Thymus (tissue), 14 donors: ENCODE measurements at places on chromosomes 7 and 10.
A peak's percentile ranks its signal among the peaks of the same experiment; 100 is the strongest.

GRCh38 chr10:73379064-73379748 is 20.5 kb upstream of the CFAP70 start:
- no peak for DNase-seq

DNA sequence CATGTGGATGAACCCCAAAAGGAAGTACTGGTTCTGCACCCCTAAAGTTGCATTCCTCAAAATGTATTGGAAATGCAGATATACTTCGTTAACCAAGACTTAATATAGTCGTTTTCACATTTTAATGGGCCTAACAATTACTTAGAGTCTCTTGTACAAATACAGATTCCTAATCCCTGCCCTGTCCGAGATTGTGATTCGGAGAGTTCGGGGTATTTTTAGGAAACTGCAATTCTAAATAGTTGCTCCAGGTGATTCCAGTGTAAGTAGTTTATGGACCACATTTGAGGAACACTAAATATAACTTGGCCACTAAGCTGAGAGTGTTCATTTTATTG is 830 bp downstream of the TRUB1 start:
- no peak for DNase-seq

DNA sequence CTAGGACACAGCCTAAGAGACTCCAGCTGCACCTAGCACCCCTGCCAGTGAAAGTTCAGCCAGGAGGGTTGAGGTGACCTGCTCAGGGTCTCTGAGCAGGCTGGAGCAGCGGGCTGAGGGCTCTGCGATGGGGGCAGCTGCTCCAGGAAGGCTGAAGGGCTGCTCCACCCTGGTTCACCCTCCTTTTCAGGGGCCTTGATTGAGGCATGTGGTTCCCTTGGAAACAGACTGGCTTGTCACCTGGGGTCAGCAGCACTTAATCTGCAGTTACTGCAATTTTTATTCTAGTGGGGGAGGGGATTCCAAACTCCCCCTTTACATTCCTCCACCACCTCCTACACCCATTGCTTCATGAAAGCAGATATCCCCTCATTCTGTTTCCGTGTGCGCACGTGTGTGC is 85.3 kb upstream of the UNC5B start:
- DNase-seq, result no peak

DNA sequence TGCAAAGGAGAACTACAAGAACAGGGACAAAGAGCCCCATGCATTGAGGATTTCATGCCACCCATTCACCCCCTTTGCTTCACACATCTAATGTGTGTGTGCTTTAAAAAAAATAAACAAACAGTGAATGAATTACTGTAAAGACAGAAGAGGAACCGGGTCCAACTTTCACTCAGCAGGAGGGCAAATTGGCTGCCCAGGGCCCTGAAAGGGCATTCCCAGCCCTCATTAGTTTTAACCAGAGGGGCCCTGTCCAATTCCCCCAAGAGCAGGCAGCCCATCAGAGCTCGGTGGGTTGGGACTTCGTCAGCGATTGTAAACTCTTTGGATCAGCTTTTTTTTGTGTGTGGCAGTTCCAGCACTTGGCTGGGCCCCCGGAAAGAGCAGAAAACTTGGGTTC is 73.6 kb upstream of the PDZD8 start:
- no peak for DNase-seq

DNA sequence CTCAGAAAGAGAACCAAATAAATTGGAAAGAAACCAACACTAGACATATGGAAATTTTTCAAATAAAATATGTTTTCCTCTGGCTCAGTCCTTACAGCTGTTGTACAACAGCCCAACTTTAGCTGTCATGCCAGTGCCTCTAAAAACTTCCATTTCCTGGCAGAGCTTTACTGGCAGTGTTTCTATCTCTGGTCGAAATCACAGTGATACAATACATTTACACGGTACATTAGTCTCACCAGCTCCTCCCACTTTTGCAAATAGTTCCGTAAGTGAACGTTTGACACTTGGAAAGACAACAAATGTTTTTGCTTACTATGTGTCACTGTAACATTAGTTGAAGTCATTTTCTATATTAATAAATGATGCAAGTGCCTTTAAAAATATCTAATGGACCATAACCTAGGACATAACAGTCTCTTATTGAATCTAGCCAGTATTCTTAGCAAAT is 29.8 kb downstream of the BCAP29 start:
- DNase-seq, result no peak

- no peak for DNase-seq
Measured at GRCh38 chr7:132941428-132941827, 140.5 kb downstream of the CHCHD3 start.

- no peak for DNase-seq
Measured at GRCh38 chr7:74355091-74355490, 65.9 kb downstream of the CLIP2 start.

DNA sequence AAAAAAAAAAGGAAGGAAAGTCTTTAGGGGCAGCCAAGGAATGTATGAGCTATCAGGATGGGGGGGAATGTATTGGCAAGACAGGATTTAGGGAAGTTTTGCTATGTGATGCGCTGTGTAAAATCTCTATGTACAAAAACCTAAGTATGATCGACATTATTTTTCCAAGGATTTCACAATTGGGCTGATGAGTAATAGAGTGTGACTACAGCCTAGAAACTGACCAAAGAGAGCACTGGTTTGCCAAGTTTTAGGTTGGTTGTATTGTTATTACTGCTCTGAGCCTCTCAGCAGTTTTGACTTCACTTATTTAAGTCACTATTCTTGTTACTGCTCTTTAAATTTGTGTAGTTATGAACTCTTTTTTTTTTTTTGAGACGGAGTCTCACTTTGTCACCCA is 107.3 kb downstream of the NRCAM start:
- DNase-seq, result no peak

- DNase-seq, result no peak
Measured at GRCh38 chr10:86821388-86821999, 65.1 kb downstream of the BMPR1A start.

DNA sequence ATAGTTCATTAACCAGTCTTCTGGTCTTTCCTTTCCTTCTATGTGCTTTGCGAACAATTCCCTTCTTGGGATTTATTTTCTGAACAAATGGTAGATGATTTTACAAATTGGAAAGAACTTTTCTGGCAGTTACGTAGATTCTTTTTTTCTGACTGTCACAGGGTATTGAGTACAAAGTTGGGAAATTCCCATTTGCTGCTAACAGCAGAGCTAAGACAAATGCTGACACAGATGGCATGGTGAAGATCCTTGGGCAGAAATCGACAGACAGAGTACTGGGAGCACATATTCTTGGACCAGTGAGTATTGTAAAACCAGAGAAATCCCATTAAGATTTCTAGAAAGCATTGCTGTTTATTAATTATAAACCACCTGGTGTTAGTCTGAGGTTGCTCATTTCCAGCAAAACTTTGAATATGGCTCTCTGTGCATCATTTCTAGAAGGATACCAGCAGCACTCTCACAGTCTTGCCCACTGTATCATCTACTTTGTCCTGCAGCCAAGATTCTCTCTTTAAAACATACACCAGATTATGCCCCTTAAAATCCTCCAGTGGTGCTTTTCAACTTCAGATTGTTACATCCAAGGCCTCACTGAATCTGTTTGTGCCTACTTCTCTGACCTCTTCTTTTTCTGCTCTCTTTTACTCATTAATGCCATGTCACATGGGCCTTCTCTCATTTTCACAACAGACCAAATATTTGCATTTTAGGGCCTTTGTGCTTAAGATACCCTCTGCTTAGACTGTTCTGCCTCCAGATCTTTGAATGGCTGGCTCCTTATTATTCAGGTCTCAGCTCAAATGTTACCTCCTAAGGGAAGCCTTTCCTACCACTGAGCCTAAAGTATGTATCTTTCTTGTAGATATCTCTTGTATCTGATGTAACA is 27.0 kb downstream of the DLD start:
- DNase-seq, result no peak

- no peak for DNase-seq
Measured at GRCh38 chr7:140074780-140075179, 12.0 kb upstream of the PARP12 start.

DNA sequence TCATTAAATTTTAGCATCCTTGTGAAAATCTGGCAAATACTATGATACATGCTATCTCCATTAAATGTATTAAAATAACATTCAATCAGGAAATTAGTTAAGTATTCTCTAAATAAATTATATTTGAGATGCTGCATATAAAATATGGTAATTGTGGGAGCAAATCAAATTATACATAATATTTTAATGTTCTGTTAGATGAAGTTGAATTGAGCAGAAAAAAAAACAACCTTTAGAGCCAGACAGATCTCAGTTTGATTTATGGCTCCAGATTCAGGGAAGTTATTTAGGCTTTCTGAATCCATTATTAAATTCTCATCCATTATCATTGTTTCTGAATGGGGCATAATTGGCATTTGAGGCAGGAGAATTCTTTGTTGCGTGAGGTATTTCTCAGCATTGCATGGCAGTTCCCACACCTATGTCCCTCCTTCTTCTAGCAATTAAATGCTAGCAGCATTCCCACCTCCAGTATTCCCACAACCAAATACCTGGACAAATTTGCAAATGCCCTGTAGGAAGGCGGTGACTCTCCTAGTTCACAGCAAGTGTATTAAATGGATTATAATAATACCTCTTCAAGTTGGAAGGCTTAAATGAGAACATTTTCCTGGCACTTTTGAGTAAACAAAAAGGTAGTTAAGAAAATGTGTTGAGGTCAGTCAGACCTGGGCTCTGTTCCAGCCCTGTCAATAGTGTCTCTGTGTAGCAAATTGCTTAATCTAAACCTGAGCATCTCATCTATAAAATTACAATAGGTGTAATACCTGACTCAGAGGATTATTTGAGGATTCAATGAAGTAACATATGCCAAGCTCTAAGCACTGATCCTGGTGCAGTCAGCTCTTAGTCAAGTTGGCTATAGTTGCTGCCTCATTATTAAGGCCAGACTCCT is 108.9 kb downstream of the RNLS start:
- DNase-seq, result no peak

DNA sequence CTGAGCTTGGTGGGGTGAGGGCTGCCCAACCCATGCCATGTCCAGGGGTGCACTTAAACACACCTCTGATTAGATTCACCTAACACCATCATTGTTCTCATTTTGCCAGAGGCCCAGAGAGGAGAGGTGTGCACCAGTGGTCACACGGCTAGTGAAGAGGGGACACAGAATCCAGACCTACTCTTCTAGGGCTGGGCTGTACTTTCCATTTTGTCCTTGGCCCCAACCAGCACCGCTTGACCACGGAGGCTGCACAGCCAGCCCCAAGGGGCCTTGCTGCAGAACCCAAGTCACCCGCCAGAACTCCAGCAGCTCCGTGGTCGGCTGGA is 246 bp upstream of the WDFY4 start:
- DNase-seq, result no peak

- DNase-seq, result peak; percentile 63
Measured at GRCh38 chr7:86926732-86927131, 132.7 kb downstream of the ELAPOR2 start.

- DNase-seq, result no peak
Measured at GRCh38 chr7:140506788-140507464, 27.6 kb upstream of the MKRN1 start.

- no peak for DNase-seq
Measured at GRCh38 chr7:99465421-99465768, 572 bp downstream of the ATP5MF start.

- no peak for DNase-seq
Measured at GRCh38 chr7:1942243-1942940, 272.3 kb downstream of the ELFN1 start.

- DNase-seq, result no peak
Measured at GRCh38 chr10:44177610-44178009, 207.3 kb downstream of the CXCL12 start.

GRCh38 chr10:70497120-70497545 is 18.6 kb downstream of the PALD1 start:
- DNase-seq, result no peak

DNA sequence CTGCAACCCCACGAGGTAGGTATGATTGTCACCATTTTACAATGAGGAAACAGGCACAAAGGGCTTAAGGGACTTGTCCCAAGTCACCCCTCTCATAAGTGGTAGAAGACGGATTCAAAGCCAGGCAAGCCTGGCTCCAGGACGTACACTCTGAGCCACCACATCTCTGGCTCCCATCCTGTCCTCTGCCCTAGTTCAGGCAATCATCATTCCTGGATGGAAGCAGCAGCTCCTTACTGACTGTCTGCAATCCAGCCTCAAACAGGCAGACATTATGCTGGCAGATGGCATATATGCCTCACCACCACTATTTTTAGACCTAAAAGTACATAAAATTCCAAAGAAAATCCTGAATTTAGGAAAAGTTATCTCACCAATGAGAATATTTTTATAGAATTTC is 100.7 kb downstream of the USP6NL start:
- no peak for DNase-seq

DNA sequence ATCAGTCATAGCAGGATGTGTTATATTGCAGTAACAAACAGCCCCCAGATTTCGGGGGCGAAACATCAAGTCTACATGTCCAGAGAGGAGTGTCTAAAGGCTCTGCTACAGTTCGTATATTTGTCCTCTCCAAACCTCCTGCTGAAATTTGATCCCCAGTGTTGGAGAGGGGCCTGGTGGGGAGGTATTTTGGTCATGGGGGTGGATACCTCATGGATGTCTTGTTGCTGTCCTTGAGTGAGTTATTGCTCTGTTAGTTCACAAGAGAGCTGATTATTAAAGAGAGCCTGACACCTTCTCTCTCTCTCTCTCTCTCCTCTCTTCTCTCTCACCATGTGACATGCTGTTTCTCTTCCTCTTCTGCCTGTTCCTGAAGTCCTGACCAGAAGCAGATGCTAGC is 343.7 kb downstream of the TCERG1L start:
- no peak for DNase-seq

DNA sequence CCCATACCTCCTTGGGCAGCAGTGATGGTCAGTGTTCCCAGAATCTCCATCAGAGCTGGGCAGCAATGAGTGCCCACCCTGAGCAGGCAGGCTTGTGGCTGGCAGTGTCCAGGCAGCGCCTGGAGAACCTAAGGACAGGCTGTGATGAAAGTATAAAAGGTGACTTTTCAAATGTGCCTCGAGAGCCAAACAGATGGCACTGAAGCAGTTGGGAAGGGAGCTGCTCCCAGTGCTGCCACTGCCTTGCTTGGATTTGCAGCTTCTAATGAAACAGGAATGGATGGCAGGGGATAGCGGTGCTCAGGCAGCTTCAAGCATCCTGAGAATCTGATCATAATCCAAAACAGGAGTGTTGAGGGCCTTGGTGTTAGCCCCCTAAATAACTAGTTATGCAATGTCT is 179.8 kb upstream of the AOAH start:
- DNase-seq, result no peak

- DNase-seq, result no peak
Measured at GRCh38 chr7:139457153-139457946, 26.1 kb downstream of the KLRG2 start.

GRCh38 chr10:68462536-68462935 is 9.2 kb downstream of the DNA2 start:
- DNase-seq, result no peak

DNA sequence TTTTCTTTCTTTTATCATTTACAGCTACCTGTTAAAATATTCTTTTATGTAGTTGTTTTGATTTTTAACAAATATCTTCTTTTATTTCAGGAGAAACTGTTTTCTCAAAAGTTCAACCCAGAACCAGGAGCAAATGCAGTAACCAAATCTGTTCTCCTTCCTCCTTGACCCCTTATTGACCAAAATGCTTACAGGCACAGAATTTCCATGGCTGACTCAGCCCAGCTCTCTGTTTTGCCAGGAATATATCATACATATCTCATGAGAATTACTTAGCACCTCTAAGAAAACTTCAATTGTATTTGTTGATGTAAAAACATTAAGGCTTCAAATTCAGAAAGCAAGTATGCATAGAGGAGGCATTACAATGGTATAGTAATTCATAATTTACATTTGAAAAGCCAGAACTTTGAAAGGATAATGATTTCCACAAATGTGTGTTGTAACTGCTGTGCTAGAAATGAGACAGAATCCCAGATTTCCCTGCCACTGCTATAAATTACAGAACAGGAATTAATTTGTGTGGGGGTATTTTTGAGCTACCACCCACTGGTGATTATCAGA is 2.2 kb downstream of the GSAP start:
- DNase-seq, result no peak
